ENCODE measurements at places on chromosomes 12 and 14.
A peak's percentile ranks its signal among the peaks of the same experiment; 100 is the strongest.

GRCh38 chr12:70044167-70044566, 199.1 kb upstream of the CNOT2 start:
- DNase-seq: no peak

DNA sequence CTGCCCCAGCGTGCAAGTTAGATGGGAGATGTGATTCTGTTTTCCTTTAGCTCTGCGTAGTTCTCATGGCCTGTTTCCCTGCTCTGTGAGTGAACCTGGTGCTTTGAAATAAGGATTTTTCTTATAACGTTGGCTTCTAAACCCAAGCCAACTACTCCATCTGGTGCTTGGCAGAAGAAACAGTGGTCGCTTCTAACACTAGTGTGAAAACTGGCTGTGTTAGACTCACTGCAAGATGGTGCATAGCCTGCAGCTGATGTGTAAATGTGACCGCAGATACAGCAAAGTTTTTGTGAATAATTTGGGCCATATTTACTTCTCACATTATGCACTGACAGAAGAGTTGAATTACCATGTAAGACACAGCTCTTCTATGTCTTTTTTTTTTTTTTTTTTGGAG, 12.2 kb downstream of the GTF2H3 start:
- no peak for DNase-seq

- DNase-seq: no peak
Measured at GRCh38 chr12:91194500-91194899, 11.9 kb upstream of the DCN start.

DNA sequence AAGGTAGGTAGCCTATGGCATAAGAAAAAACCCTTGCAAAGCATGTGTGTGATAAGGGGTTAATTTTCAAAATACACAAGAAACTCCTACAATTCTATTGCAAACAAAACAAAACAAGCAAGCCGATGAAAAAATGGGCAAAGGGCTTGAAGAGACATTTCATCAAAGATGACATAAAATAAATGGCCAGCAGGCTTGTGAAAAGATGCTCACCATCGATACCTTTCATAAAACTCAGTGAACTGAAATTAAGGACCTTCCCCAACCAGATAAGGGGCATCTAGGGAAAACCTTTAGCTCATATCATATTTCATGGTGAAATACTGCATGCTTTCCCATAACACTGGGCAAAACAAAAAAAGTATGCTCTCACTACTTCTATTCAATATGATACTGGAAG, 131.2 kb downstream of the PPM1H start:
- DNase-seq: no peak

GRCh38 chr12:3571724-3572123, 80.7 kb downstream of the PRMT8 start:
- no peak for DNase-seq

DNA sequence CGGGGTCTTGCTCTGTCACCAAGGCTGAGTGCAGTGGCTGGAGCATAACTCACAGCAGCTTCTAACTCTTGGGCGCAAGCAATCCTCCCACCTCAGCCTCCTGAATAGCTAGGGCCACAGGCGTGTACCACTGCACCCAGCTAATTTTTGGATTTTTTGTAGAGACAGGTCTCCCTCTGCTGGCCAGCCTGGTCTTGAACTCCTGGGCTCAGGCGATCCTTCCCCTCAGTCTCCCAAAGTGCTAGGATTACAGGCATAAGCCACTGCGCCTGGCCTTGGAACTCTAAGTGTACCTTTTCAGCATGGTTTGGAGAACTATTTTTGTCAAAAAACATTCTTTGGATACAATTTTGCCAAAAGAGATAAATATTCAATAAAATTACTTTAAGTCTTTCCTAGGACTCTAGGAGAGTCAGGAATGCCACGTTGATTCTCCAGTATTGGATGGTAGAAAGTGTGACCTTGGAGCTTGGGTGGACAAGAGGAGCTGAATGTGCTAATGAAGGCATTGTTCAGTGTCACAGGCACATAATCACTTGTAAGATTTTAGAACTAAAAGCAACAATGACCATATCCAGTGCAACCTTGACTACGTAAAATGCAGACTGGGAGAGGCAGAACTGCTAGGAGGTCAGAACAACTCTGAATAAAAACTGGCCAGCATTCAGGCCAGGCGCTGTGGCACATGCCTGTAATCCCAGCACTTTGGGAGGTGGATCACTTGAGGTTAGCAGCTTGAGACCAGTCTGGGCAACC, 2.8 kb downstream of the SRSF9 start:
- peak; percentile 33 for DNase-seq

DNA sequence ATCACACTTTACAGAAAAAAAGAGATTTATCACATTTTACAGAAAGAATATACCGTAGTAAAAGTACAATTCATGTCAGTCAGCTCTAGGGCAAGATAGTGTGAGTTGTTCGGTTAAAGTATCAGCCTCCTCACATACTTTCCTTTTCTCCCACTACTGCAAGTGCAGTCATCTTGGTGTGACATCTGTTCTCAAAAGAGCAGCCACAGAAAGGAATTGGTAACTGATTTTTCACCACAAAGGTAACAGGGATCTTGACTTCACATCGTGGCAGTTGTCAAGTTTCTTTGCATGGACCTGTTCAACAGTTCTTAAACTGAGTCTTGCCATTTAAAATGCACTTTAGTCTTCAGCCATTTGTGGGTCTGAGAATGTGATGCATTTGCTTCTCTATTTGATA, 5.0 kb upstream of the E2F7 start:
- DNase-seq: no peak

- DNase-seq: no peak
Measured at GRCh38 chr12:28759333-28759732, 389.7 kb upstream of the FAR2 start.

DNA sequence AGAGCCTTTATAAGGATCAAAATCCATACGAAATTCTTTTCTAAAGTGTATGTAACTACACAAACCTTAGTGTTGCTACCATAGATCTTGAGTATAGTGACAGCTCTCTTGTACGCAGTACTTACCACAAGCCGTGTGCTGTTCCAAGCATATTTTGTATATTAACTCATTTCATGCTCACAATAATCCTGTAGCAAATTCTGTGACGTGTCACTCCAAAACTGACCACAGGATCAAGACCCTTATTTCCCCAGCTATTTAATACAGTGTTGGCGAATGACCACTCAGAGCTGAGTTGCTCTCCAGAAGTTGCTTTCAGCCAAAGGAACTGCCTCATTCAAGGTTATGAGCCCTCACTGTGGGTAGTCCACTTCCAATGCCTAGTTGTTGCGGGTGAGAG, 169.8 kb downstream of the BTG1 start:
- no peak for DNase-seq

DNA sequence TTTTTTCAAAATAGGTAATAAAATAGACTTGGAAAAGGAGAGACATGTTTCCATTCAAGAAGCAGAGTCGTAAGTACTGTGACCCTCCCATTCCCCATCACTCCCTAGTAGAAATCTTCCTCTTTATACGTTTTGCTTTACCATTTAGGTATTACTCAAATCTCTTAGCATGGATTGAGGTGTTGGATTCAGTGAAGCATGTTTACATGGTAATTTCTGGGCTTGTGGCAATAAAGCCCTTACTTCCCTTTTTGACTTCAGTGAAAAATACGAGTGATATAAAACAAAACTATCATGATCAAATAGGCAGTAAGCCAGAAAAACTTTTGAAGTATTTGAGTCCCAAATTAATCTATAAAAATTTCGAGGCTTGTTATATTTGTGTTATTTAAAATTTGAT, 27.4 kb downstream of the RAB21 start:
- DNase-seq: no peak

DNA sequence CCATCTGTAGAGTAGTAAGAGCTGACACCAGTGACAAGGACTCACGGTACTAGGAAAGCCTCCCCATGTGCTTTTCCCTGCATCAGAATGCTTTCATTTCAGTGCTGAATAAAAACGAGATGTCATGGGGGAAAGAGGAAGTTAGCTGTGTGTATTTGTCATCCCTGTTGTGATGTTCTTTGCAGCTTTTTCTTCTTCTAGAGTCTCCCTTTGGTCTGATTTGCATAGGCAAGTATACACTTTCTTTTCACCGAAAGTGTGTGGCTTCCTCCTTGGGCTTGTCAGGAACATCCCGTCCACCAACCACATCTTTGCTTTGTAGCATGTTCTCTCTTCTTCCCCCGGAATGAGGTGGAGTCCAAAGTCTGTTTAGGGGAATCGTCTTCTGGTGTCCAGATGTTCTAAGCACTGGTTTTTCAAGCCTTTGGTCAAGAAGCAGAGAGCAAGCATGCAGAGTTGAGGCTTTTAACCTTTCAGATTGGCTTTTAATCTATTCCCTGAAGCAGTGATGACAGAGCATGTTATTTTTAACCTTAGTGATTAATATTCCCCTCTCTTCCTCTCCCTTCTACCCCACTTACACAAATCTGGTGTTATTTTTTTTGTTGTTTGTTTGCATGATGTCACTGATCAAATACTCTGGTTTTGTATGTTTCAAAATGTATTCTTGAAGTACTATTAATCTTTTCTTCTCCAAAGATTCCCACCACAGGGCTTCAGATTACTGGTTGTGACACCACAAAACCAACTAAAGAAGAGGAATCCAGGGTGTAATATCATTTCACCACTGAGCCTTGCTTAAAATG, 163.4 kb downstream of the SAMD4A start:
- no peak for DNase-seq

DNA sequence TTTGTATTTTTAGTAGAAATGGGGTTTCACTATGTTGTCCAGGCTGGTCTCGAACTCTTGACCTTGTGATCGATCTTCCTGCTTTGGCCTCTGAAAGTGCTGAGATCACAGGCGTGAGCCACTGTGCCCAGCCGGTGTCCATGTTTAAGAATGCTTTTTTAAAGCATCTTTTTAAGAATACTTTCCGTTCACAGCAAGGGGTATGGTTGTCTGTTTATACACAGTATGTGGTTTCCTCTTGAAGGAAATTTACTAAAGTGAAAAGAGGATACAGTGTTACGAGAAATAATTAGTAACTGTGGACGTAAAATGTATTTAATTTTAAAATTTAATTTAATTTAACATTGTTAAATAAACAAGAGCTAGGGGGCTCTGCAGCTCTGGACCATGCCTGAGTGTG, 73.4 kb downstream of the GSC start:
- DNase-seq: no peak

DNA sequence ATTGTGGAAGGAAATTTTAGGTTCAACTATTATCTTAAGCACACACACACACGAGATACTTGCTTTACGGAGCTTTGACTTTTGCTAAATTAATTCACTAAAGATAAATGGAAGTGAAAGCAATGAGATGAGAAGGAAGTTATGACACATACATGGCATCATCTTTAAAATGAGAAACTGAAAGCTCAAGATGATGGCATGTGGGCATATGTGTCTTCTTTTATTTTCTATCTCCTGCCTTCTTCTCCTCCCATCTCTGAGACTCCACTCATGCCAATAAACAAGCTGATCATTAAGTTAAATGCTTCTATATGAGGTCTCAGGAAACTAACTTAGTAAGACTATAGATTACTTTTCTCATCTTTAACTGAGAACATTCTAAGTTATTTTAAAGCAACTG, 216.7 kb downstream of the MED13L start:
- no peak for DNase-seq

GRCh38 chr12:4276524-4277204, 3.1 kb downstream of the CCND2 start:
- peak; percentile 74 for DNase-seq

- no peak for DNase-seq
Measured at GRCh38 chr12:120468325-120468820, 1.2 kb downstream of the SRSF9 start.

DNA sequence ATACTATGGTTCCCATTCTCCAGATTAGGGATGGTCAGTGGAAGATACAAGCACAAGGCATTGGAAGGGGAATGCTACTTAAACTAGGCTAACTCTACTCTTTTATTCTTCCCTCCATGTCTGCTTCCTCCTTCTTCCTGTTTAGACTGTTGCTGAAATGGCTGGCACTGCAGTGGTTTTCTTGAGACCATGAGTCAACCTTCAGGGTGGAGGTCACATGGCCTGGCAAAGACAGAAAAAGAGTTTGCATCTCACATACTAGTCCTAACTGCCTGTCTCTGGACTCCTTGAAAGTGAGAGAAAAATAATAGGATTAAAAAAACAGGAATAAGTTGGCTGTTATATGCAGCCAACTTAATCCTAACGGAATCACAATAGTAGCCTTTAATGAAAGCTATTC, 37.0 kb downstream of the ALDH1L2 start:
- no peak for DNase-seq

- DNase-seq: peak; percentile 18
Measured at GRCh38 chr14:103385929-103386712, 906 bp downstream of the MARK3 start.

- no peak for DNase-seq
Measured at GRCh38 chr14:67140556-67140955, 48.7 kb upstream of the GARIN2 start.

DNA sequence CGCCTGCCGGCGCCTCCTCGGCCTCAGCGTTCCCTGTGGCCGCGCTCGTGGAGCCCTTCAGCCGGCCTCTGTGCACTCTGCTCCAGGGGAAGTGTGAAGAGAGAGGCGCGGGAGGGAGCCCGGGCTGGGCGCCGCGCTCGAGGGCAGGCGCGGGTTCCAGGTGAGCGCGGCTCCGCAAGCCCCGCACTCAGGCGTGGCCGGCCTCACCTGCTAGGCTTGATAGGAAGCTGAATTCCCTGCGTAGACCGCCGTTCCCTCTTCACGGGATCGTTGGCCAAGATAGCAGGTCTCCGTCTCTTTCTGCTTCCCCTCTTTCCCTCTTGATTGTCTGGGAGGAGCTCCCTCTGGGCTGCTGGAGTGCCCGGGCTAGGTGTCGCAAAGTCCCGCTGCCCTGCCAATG, 89.7 kb downstream of the ASCL4 start:
- no peak for DNase-seq

DNA sequence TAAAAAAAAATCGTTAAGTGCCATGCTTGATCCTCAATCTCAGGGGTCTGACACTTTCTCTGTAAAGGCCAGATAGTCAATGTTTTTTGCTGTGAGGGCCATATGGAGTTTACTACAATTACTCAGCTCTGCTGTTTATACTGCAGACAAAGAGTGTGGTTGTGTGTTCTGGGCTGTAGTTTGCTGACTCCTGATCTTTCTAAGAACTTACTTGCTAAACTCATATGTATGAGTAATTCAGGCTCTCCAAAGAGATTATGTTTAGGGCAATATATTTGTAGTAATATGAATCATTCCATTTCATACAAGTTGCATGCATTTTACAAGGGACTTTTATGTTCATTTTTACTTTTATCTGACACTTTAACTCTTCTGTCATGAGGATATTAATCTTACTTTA, 188.2 kb downstream of the TMTC2 start:
- no peak for DNase-seq

GRCh38 chr12:110465024-110465423, 3.0 kb downstream of the GPN3 start:
- no peak for DNase-seq

GRCh38 chr12:23810329-23810902, 139.1 kb downstream of the SOX5 start:
- DNase-seq: no peak

Measured in activated T-helper 9 cell treated with anti-CD3 and anti-CD28 coated beads, Interleukin-2, amount 50 U/mL, for 16 hours (primary cell).